ENCODE measurements at places on chromosomes 4 and X. TPM values are rescaled to one million over a fixed set of nuclear protein-coding genes. Genes with fewer than 3 reads are reported as not detected.

DNA sequence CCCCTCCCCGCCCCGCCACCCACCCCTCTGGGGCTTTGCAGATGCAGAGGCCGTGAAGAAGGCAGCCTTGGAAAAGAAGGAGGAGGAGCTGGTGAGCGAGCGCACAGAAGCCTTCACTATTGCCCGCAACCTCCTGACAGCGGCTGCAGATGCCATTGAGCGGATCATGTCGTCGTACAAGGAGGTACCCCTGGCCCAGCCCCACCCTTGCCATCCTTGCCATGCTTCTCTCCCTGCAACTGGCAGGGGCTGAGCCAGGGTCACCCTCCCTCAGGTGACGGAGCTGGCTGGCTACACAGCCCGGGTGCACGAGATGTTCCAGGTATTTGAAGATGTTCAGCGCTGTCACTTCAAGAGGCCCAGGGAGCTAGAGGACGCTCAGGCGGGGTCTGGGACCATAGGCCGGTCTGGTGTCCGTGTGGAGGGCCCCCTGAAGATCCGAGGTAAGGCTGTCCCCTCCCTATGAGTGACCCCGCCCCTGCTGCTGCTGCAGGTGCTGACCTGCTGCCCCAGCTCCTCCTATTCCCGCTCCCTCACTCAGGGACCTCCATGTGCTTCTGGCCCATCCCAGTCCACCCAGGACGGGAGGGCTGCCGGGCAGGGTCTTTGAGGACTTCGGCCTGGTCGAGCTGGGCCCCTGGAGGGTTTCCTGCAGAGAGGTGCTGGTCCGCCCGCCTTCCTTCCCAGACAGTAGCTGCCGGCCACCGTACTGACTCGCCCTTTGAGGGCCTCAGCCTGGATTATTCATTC lies 11.6 kb downstream of the ABCD1 start:
- no peak for DNase-seq

DNA sequence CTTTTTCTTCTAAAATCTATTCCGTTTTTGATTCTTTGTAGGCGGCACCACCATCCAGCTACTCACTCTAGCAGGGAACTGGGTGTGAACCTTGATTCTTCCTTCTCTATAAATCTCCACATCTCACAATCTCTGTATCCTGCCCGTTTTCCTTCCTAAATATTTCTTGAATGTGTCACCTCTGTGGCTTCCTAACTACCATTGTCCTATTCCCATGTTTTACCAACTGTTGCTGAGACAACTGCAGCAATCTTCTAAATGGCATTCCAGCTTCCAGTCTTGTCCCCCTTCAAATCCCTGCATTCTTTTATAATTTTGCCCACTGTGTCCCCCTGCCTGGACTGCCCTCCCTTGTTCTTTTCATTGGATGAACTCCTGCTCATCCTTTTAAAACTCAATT lies 641.3 kb downstream of the RPA4 start:
- no peak for DNase-seq

GRCh38 chr4:65344278-65344825 lies 325.9 kb downstream of the EPHA5 start:
- DNase-seq, result no peak

DNA sequence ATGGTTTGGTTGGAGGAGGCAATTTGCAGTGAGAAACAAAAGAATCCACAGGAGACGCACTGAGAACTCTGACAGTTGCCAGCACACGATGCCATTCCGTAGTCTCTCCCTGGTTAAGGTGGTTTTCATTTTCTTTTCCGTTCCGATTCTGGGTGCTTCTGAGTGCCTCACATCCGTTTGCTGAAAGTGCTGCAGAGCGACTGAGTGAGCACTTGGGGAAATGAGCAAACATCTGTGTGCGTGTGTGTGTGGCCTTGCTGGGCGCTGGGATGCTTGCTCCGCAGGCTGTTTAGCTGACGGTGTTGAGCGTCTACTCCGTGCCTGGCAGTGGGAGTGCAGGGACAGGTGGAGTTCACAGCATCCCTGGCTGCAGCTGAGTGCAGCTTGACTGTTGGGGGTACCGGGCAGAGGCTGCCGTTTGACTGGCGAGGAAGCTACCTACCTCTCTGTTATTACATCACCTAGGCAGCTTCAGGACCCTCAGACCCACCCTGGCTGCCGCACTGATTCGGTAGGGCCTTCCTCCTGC lies 49.3 kb downstream of the SORCS2 start:
- DNase-seq, result no peak

- DNase-seq, result no peak
Measured at GRCh38 chr4:108117418-108118182, 51.1 kb downstream of the LEF1 start.

TMEM184C gene
- 35.2 TPM for total RNA-seq

ADH1A gene
- total RNA-seq, result 11.8 TPM

DNA sequence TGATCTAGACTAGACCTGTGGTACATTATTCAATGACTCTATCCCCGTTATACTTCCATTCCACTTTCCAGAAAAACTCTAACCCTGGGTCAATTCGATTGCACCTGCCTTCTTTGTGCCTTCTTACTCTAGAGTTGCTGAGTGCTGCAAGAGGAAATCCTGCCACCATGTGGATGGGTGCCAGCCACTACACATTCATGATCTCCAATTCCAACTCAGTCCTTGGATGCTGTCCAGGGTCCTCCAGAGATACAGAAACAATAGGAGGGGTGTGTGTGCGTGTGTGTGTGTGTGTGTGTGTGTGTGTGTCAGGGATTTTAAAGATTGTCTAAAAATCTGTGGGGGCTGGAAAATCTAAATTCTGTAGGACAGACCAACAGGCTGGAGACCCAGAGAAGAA lies 42.9 kb upstream of the INTS6L start:
- no peak for DNase-seq

GRCh38 chr4:140070973-140071372 lies 83.0 kb downstream of the MAML3 start:
- no peak for DNase-seq

GRCh38 chr4:117908306-117909207 lies 125.7 kb upstream of the NDST3 start:
- no peak for DNase-seq

DNA sequence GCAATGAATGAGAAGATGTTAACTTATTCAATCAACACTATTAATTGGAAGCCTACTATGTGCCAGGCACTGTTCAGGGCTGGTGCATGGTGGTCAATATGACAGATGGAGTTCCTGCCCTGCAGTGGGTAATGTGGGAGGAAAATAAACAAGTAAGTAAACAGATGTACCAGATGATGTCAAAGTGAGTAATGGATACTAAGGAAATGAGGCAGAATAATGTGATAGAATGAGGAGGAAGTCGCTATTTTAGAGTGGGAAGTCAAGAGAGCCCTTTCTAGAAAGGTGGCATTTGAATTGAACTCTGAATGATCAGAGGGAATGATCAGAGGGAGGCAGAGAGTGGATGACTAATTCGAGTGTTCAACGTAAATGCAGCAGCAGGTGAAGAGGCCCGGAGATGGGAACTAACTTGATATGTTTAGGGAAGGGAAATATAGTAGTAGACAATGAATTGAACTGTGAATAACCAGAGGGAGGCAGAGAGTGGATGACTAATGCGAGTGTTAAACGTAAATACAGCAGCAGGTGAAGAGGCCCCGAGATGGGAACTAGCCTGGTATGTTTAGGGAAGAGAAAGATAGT lies 48.3 kb downstream of the HMGB3 start:
- no peak for DNase-seq

DNA sequence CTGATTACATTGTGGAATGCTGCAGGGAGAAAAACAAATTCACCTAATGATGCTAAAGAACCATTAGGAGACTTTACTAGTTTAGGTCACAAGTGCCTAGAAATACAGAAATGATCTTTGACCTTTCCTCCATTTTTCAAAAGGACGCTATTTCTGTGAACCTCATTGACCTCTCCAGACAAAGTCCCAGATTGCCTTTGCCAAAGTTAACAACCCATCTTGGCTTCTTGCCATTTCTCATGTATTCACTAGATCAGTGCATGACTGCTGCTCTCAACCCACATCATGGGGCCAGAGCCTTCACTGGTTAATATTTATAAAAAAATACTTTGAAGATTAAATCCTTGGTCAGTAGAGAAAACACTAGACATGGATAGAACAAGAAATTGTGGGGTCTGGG lies 19.9 kb upstream of the AR start:
- DNase-seq, result no peak

MYL5 gene
- total RNA-seq, result 16.5 TPM

SPANXB1 gene
- total RNA-seq, result not detected

DNA sequence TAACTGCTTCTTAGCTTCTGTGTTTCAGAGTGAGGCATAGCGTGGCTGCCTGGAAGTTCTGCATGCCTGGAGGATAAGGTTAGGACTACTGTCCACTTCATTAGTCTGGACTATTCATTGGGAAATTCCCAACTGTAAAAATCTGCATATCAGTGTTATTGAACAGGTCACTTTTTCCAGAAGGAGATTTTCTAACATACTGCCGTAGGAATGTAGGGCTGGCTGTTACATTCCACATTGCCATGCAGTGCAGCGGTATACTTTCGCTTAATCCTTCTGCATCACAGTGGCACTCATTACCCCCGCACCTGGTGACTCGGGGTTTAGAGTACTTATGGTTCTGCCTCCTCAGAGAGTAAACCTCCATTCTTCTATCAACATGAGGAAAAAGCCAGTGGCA lies 104.6 kb downstream of the NPFFR2 start:
- DNase-seq, result no peak

DNA sequence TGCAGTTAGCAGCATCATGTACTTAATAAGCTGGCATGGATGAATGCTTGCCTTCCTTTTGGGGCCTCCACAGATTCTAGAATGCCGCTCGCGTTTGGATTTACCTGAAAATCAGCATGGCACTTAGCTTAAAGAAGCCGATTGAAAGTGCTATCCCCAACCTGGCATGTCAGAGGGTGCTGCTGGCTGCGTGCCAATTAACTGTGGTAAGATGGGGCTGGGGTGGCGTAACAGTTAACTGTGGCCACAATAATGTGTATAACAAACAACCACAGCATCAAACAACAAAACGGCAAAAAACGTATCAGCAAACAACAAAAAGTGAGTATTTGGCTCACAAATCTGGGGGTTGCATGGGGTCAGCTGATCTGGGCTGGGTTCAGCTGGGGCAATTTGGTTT lies 70.5 kb downstream of the CBLL2 start:
- DNase-seq, result no peak

DNA sequence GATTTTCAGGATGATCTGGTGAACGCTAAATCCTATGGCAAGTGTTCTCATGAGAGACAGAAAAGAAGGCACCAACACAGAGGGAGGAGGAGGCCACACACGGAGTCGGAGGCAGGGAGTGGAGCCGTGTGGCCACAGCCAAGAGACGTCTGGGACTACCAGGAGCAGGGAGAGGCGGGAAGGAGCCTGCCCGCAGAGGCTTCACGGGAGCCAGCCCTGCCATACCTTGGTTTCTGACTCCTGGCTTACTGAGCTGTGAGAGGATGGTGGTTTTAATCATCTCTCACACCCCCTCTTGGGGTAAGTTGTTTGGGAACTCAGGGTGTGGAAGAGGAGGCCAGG lies 33.5 kb upstream of the GPR78 start:
- DNase-seq, result peak; percentile 45

DNA sequence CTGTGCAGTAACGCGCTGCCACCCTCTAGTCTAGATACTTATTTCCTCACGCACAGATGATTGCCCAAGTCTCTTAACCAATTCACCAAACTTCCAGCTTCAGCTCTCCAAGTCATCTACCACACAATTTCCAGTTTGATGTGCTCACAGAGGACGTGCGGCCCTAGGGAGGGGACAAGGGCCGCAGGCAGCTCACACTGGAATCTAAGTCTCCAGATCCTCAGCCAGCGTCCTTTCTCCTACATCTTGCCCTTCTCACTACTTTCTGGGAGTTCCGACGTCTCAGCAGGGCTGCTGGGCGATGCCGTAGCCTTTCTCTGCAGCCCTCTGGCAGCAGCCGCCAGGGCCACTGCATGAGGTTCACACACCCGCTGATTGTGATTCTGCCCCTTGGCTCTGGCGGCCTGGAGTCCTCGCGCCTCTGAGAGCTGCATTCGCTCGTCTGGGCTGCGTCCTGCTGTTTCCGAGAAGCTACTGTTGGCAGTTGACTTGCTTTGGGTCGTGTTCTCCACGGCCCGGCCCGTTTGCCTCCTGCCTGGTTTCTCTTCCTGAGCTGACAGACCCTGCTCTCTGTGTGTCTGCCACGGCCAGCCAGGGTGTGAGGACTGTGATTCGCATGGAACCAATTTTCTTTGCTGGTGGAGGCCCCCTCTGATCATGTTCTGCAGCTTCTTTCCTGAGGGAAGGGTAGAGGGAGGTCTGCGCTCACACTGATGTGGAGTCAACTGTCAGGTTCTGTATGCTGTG lies 14.1 kb upstream of the TMEM131L start:
- no peak for DNase-seq

Measured in mesenteric fat pad (tissue), 1 donor.